Fibroblast of skin of abdomen (primary cell): ENCODE measurements at places on chromosomes 12 and 14.

- peak; percentile 66 for DNase-seq
Observed at GRCh38 chr12:47066278-47067025, 13.0 kb upstream of the PCED1B start.

GRCh38 chr12:116532986-116533342, 26.2 kb upstream of the MAP1LC3B2 start:
- no peak for DNase-seq

- peak; percentile 40 for DNase-seq
Observed at GRCh38 chr12:71070416-71071128, 87.2 kb downstream of the TSPAN8 start.

- no peak for DNase-seq
Observed at GRCh38 chr14:32249371-32249770, 46.3 kb upstream of the RNU6-8 start.

- DNase-seq = peak; percentile 63
Observed at GRCh38 chr14:78997811-78998210, 827.6 kb downstream of the NRXN3 start.

GRCh38 chr14:33297565-33297964, 358.9 kb downstream of the NPAS3 start:
- no peak for DNase-seq

DNA sequence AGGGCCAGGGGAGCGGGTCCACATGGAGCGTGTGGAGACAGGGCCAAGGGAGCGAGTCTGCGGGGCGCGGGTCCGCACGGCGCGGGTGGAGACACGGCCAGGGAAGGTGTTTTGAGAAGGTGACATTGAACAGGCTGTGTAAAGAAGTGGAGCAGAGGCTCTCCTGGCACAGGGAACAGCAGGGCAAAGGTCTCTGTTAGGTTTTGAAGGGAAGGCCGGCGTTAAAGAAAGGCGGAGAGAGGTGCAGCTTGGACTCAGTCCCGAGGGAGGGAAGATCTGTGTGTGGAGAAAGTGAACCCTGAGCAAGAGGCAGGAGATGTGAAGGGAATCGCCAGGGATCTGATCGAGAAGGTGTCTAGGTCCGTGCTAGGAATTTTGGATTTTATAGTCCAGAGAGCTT, 1.8 kb downstream of the PXMP2 start:
- no peak for DNase-seq

DNA sequence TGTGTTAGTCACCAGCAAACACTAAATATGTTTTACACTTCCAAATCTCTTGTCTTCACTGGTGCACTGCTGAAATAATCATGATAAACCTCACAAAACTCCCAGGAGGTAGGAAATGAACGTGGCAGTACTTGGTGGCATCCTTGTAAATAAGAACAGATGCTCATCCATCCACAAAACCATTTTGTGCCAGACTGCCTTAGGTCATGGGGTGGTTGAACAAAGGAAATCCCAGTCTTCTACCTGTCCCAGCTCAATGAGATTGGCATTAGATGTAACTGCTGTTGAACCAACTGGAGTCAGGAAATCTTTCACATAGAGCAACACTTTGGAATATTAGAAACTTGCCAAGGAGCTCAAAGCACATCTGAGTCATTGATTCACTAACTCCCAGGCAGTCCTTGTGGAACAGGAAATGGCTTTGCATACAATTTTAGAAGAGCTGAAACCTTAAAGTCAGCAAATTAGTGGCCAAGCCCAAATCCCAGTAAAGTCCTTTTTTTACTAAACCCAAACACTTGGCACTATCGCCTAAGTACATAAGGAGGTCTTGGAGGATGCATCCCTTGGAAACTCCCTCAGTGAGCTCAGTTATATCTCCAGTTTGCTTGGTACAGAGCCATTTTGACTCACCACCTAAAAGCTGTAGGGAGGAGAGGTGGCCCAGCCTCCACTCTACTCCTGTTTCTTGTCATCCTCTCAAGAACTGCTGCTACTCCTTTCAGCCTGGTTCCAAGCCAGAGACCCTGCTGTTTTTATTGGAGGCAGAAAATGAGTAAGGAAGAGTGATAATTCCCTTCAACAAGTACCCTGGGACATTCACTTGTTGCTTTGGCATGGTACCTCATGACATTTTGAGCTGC, 208.0 kb downstream of the NOVA1 start:
- DNase-seq = peak; percentile 35

DNA sequence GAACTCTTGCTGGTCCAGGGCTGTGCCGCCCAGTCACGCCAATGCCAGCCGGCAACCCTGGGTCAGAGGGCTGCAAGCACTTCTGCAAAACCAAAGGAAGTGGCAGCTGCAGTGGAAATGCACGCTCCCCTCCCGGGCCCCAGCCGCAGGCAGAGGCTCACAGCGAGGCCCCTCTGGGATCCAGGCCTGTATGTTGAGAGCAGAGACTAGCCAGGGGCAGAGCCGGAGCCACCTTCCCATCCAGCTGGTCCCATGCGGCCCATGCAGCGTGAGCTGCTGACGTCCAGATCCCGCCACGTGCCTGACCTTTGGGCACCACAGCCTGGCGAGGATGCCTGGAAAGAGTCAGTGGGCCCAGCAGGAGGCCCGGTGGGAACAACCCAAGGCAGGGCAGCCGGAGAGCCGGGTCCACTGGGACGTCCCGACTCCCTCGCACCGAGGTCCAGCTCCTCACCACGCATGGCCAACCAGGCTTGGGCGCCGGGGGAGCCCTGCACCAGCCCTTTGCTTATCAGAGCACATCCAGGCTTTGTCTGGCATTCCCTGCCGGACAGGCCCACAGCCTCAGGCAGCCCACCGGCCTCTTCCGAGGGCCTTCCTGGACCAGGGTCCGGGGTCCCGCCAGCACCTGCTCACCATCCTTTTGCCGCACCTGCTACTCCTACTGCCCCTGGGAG, 4.3 kb downstream of the GPR132 start:
- DNase-seq = no peak

DNA sequence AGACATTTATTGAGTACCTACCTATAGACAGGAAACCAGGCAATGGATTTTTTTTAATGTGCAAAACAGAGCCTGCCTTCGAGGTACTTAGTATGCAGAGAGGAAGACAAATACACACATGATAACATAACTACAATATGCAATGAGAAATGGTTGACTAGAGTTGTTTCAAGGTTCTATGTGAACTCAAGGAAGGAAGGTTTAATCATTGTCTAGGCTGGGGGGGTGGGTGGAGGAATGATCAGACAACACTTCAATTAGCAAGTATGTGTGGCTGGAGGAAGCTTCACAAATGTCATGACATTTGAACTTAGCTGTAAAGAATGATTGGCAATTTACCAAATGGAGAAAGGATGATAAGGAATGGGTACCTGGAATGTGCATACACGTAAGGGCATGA, 985.3 kb downstream of the FLRT2 start:
- no peak for DNase-seq

DNA sequence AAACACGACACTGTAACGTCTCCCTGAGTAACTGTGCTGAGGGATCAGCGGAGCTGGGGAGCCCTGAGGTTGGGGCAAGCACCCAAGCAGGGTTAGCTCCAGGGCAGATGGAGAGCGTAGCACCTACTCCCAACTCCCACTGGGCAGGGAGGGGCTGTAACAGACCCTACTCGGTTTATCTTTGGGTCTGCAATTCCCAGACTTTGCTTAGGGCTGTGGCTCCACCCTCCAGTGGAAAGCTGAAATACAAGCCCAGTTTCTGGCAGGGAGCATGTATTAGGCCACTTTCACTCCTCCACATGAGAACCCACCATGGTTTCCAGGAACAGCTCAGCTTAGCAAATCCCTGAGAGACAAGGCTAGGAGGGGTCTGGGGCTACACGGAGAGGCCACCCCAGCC, 17.3 kb upstream of the TC2N start:
- DNase-seq = no peak

GRCh38 chr12:69719336-69720316, 19.0 kb upstream of the RAB3IP start:
- DNase-seq = no peak

GRCh38 chr14:105171004-105171673, 2.6 kb upstream of the JAG2 start:
- DNase-seq = no peak

GRCh38 chr14:83826838-83827237, 1703.1 kb upstream of the FLRT2 start:
- DNase-seq = peak; percentile 57

DNA sequence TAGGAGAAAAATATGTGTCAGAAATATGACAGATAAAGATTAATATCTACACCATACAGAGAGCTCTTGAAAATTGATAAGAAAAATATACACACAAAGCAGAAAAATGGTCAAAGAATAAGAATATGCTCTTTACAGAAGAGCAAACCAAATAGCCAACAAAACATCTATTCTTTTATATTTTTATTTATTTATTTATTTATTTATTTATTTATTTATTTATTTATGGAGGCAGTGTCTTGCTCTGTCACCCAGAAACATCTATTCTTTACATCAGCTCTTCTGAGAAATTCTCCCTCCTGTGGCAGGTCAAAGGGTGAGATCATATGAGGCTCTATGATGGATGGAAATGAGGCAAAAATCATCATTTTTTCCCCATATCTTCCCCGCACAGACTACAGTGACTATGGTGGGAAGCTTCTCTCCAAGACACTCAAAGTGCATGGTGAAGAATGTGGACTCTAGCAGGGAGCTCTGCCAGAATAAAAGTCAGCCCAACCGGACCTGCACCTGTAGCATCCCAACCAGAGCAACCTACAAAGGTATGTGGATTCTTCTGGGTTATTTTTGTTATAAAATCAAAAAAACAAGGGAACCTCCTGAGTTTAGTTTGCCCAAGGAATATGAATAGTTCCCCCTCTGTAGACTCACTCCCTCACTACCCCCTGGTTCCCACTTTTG, 71.4 kb downstream of the PLXNC1 start:
- DNase-seq = no peak

- DNase-seq = no peak
Observed at GRCh38 chr14:100325231-100325632, 2.1 kb downstream of the SLC25A47 start.

DNA sequence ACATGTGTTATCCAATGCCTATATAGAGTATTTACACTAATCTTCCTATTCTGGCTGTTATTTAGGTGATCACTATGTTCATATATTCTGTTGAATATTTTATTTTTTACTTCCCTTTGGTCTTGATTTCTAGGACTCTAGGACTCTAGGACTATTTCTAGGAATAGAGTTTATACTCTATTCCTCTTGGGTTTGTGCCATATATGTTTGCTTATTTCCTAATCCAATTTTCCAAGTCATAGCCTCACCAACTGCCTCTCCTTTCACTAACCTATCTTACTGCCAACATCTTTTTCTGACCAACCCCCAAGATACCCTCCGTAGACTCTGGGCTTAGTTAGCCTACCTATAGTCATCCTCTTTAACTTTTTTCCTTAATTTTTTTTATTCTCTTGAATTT, 28.5 kb downstream of the ARF6 start:
- no peak for DNase-seq

DNA sequence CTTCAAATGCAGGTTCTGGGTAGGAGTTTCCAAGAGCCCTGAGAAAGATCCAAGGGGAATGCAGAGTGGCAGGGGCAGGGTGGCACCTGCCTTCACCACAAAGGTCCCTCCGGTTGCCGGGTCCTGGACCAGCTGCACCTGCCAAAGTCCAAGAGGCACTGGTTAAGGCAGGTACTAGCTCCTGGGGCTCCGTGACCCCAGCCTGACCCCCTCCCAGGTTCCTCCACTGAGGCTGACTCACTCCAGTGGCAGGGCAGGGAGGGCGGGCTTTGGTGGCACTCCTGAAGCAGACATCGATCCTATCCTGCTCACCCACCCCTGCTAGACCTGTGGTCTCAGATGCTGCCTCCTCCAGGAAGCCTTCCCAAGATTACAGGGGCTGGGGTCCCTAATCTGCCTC, 11.4 kb downstream of the RPS6KL1 start:
- DNase-seq = no peak

GRCh38 chr14:103104389-103104653, 9.8 kb downstream of the EXOC3L4 start:
- no peak for DNase-seq

GRCh38 chr12:94545935-94546771, 86.5 kb upstream of the CEP83 start:
- DNase-seq = peak; percentile 59

GRCh38 chr12:106025129-106025528, 113.6 kb downstream of the NUAK1 start:
- DNase-seq = no peak

- DNase-seq = no peak
Observed at GRCh38 chr12:44915958-44916357, 39.8 kb upstream of the NELL2 start.

DNA sequence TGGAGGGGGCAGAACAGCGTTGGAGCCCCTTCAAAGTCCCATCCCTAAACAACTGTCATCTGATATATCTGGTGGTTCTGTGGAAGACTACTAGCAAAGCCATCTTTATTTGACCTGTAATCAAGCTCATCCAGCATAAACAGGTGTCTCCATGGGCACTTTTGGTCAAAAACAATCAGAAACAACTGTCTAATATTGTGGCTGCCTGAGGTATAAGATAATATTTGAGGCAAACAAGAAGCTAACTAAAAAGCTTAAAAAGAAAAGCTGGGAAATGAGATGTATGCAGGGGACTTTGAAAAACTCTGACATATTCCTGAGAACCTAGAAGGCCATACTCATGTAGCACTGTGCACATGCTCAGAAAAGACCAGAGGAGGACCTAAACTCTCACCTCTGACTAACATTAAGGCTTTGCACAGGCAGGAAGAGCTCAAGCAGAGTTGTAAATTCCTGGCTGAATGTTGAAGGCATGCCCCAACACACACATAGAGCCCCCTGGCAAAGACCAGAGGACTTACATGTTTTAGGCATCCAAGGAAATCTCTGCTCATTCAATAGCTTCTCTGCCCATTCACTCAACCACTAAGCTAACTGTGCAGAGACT, 27.2 kb upstream of the AP4S1 start:
- no peak for DNase-seq

DNA sequence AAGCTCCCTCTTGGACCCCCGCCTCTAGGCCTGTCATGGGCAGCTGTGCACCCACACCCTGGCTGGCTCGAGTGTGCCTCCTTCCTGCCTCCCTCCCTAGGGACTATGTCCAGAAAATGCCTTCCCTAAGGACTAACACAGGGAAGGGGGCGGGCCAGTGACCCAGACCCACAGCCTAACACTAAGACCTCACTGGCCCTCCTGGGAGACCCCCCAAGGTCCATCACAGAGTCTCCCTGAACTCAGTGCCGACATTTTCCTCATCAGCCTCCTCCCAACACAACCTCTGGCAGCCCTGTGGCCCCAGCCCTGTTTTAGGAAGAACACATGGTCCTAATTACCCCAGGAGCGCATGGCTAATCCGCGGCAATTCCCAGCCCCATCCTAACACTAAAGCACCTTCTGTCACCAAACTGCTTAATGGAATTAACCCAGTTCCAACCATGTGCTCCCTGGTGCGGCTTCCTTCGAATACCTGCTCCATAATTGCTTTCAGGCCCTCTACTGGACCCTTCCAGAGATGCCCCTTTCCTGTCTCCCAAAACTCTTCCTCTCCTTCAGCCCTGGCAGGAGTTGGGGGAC, 5.6 kb downstream of the MSI1 start:
- DNase-seq = peak; percentile 9

DNA sequence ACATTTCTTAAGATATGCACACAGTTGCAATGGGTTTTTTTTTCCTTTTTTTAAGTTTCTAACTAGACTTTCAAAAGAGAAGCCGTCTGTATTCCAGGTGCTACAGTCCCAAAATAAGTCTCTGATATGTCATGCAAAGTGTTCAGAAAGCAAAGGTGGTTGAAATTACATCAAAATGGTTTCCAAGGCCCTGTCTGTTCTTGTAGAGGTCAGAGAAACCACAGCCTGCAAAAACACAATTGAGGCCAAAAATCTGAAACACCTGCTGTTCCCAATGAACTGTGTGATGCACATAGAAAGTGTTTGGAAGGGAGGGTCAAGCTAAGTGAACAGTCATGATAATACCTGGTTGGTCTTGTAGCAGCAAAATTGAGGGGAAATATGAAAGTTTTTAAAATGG, 91.0 kb downstream of the VRK1 start:
- DNase-seq = no peak

- DNase-seq = no peak
Observed at GRCh38 chr12:4203772-4204376, 69.7 kb upstream of the CCND2 start.
